Activated naive CD8-positive, alpha-beta T cell treated with anti-CD3 and anti-CD28 coated beads, Interleukin-2, amount 10 ng/mL, durations not matched to agents 7 days and 5 days (primary cell): ENCODE measurements at places on chromosomes 16 and 17. TPM values are rescaled to one million over a fixed set of nuclear protein-coding genes. Genes with fewer than 3 reads are reported as not detected.

GRCh38 chr17:57861000-57861789 lies 11.4 kb upstream of the MRPS23 start:
- peak; percentile 53 for DNase-seq

Gene ZNF319
- total RNA-seq, result 21.5 TPM

Gene KRT12
- not detected for total RNA-seq

DNA sequence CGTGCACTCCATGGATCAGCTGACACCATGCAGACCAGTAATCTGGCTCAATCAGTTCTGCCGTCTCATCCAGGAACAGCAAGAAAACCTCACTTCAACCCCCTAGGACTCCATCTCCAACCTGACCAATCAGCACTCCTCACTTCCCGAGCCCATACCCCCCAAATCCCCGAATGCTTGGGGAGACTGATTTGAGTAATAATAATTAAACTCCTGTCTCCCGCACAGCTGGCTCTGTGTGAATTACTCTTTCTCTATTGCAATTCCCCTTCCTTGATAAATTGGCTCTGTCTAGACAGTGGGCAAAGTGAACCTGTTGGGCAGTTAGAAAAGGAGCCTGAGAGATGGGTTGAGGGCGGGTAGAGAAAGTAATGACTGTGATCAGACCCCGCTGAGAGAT lies 320.0 kb downstream of the HAPSTR1 start:
- no peak for DNase-seq

Gene FHOD1
- total RNA-seq, result 92.8 TPM

GRCh38 chr17:4235372-4236279 lies 28.2 kb downstream of the ANKFY1 start:
- no peak for DNase-seq

- no peak for DNase-seq
These were observed 78.3 kb downstream of the IRX3 start for GRCh38 chr16:54208237-54208636.

DNA sequence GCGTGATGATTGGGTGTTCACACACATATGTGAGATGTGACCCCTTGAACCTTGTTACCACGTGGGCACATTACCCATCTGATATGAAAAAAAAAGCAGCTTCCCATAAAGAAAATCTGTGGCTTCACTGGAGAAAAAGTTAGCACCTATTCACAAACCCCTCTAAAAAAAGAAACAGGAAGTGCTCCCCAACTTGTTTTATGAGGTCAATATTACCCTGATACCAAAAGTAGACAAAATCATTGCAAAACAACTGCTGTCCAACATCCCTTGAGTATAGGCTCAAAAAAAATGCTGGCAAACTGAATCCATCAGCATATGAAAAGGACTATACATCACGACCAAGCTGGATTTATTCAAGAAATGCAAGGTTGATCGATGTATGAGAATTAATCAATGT lies 99.7 kb upstream of the RBL2 start:
- DNase-seq, result no peak

DNA sequence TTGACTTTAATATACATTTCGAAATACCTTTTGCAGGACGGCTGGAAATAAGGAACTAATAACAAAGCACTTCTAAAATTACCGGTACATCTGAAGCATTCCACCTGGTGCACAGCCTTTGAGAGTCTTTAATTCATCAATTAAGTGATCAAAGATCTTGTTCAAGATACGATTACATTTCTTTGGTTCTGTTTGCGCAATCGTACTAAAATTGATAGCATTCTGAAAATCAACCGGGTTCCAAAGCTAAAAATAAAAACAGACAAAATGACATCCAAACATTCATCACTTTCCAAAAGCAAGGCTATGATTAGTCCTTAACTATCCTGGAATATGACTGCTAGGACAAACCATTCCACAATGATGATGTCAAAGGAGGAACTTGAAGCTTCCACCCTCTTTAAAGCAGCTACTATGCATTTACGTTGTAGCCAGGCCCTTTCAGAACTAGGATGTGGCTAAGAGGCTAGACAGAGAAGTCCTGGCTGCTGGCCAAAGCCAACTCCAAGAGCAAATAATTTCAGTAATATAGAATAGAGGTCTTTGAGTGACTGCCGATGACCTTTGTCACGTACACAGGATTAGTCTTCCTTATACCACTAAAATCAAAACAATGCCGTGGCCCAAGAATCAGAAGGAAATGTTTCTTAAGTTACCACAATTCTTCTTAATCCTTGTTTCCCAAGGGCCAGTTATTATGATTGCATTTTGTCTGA lies 299.8 kb upstream of the PSMD7 start:
- DNase-seq, result no peak

DNA sequence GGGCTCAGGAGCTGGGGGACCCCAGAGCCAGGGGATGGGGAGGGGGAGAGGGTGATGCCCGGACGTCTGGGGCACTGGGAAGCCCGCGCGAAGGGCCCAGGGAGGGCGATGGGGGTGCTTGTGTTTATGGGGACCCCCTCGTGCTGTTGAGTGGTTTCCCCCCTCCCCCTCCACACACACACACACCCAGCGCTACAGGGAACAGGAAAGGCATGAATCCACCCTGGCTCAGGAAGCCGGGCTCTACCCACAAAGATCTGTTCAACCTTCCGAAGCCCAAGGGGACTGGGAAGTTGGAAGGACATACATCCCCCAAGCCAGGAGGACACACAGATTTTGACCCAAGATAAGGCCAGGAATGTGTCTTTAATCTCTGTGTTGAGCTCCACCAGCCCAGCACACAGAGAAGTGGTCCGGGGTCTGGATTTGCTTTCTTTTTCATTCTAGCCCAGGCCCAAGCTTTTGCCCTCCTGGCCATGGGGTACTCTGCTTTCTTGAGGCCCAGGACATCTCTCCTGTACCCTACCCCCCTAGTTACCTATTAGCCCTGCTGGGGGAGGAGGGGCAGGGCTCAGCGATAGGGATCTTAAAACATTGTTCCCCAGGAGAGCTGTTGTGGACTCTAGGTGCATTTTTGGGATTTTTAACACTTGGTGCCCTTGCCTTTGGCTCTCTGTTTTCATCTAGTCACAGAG lies 1.2 kb downstream of the UBALD2 start:
- no peak for DNase-seq

Gene KRT33A
- total RNA-seq, result not detected

DNA sequence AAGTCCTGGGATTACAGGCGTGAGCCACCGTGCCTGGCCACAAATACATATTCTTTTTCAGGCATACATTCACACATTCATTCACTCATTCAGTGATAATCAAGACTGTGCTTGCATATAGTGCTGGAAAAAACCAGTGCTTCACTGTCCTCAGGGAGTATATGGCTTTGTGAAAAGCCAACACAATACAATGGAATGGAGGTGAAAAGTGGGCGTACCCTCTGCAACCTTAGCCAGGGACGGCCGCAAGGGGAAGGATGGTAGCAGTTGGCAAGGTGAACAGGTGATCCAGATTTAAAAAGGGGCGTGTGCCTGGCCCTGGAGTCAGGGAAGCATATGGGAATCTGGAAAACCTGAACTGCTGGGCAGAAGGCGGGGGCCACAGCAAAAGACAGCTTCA lies 18.1 kb upstream of the GAN start:
- no peak for DNase-seq

- peak; percentile 70 for DNase-seq
These were observed 24.2 kb downstream of the SGSH start for GRCh38 chr17:80195671-80196529.

DNA sequence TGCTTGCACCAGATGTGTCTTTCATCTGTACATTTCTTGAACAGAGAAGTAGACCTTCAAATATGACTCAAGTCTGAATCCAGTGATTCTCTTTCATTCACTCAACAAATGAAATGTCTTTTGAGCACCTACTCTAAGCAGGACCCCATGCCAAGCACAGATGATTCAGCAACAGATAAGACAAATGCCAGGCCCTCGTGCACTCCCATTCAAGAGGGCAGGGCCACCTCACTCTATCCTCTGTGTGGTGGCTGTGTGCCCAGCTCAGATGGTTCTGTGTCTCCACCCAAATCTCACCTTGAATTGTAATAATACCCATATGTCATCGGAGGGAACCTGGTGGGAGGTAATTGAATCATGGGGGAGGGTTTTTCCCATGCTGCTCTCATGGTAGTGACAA lies 74.1 kb upstream of the NKD1 start:
- DNase-seq, result no peak

Gene ZPBP2
- total RNA-seq, result 0.14 TPM

Gene CES3
- total RNA-seq, result 8.3 TPM

Gene C16orf96
- total RNA-seq, result 0.08 TPM

- DNase-seq, result no peak
These were observed 113.5 kb upstream of the FAM20A start for GRCh38 chr17:68714676-68715075.

- no peak for DNase-seq
These were observed 6.2 kb upstream of the TBKBP1 start for GRCh38 chr17:47687748-47688147.

Gene SCNN1G
- not detected for total RNA-seq

- no peak for DNase-seq
These were observed 175.5 kb downstream of the CYB561 start for GRCh38 chr17:63270610-63271009.

DNA sequence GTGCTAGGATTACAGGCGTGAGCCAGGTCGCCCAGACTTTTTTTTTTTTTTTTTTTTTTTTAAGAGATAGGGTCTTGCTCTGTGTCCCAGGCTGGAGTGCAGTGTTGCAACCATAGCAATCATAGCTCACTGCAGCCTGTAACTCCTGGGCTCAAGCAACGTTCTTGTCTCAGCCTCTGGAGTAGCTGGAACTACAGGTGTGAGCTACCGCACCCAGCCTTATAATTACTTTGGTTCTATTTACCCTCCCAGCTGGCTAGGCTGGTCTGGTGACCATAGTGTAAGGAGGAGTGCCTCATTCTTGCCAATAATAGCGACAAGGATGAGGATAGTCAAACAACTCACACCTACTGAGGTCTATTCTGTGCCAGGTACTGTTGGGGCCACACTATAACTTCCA lies 39.6 kb upstream of the USP7 start:
- no peak for DNase-seq

GRCh38 chr17:48102043-48102750 lies 919 bp upstream of the CBX1 start:
- no peak for DNase-seq

Gene CCL2
- total RNA-seq, result 6.9 TPM

DNA sequence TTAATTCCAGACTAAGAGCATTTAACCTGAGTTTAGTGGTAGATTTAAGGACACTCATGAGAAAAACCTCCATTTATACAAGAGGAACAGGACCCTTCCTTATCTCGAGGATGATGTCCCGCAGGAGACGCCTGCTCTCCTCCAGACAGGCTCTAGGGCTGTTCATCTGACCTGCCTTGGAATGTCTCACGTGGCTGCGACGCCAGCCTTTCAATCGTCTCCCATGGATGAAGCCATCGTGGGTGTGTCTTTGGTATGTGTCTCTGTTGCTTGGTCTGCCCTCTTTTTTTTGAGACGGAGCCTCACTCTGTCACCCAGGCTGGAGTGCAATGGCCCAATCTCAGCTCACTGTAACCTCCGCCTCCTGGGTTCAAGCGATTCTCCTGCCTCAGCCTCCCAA lies 16.5 kb downstream of the CHMP6 start:
- DNase-seq, result no peak

Gene HOXB4
- 5.3 TPM for total RNA-seq

- no peak for DNase-seq
These were observed 41.0 kb upstream of the MRPS23 start for GRCh38 chr17:57890857-57891232.

Gene PGAP6
- 59.0 TPM for total RNA-seq

Gene SLC26A11
- total RNA-seq, result 45.4 TPM

Gene SLC5A10
- total RNA-seq, result not detected

- DNase-seq, result no peak
These were observed 40.4 kb downstream of the TNRC6A start for GRCh38 chr16:24769806-24770205.

Gene GRAPL
- 17.9 TPM for total RNA-seq

Gene ASPHD1
- total RNA-seq, result not detected

GRCh38 chr17:40443988-40444899 lies 994 bp downstream of the IGFBP4 start:
- peak; percentile 61 for DNase-seq

- no peak for DNase-seq
These were observed 143.8 kb downstream of the CLEC16A start for GRCh38 chr16:11088074-11088730.

GRCh38 chr17:173166-173911 lies 8.1 kb downstream of the DOC2B start:
- DNase-seq, result no peak

Gene SEZ6L2
- total RNA-seq, result not detected

GRCh38 chr16:30967795-30968194 lies 10.2 kb downstream of the SETD1A start:
- no peak for DNase-seq

- DNase-seq, result no peak
These were observed 201.6 kb upstream of the SOX9 start for GRCh38 chr17:71919186-71919585.

DNA sequence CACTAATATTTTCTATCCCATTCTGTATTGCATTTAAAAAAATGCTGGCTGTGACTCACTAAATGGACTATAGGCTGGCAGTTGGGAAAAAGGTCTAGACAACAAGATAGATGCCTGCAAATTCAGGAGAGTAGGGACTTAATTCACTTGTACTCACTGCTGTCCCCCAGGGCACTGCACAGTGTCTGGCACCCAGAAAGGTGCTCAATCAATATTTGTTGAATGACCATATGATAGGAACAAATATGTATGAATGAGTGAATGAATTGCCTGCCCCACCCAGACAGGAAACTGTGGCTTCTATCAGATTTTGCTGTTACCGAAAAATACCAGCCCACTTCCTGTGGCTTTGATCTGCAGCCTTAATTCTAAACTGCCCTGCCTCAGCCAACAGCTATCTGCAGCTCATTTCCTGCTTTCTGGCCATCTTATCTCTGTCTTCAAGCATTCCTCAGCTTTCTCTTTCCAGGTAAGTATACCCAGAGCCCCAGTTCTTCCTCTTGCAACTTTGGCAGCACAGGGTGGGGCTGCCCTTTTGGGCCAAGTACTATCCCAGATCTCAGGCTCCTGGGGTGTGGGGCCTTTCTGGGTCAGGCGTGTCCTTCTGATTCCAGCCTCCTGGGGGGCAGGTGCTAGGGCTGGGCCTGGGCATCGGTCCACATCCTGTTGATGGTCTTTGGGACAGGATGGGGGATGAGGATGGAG lies 15.3 kb upstream of the TNS4 start:
- DNase-seq, result peak; percentile 66

DNA sequence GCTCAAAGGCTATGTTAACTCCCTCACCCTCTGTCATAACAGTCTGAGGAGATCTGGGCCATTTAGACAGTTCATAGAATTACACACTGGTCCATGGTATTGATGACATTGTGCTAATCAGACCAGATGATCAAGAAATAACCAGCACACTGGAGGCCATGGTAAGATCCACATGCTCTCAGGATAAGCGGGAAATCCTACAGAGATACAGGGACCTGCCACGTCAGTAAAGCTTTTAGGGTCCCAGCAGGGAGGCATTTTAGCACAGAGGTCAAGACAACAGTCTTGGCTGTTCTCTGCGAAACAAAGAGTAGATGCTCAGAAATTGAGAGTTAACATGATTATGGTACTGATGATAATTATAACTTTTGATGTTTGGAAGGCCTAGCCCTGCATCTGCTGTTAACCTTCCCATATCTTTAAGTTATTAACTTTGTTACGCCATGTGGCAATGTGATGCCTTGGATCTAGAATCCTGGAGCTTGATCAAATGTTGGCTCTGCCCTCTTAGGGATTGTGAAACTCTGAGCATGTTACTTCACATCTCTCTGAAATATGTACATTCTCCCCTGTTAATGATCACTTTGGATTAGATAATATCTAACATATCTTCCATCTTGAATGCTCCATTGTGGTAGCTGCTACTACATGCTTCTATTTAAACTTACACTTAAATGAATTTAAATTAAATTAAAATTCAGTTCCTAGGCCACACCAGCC lies 172.0 kb upstream of the SOX9 start:
- no peak for DNase-seq

GRCh38 chr16:60945225-60945624 lies 1091.0 kb downstream of the CDH8 start:
- no peak for DNase-seq

Gene BAIAP2
- total RNA-seq, result 7.4 TPM
